ENCODE measurements at places on chromosomes 3 and 15.

GRCh38 chr3:43218156-43218555 is 68.2 kb upstream of the SNRK start:
- no peak for DNase-seq

GRCh38 chr3:157844800-157845565 is 261.2 kb downstream of the SHOX2 start:
- DNase-seq: no peak

DNA sequence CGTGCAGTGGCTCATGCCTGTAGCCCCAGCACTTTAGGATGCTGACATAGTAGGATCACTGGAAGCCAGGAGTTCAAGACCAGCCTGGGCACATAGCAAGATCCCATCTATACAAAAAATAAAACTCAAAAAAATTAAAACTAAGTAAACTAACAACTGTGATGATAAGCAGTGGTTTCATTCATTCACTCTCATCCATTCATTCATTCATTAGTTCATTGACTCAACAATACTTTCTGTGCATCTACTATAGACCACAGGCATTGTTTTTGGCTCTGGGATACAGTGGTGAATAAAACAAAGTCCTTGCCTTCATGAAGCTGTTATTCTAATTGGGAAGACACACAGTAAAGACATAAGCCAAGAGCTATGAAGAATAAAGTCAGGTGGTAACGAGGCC is 7.5 kb upstream of the TMEM212 start:
- DNase-seq: no peak

DNA sequence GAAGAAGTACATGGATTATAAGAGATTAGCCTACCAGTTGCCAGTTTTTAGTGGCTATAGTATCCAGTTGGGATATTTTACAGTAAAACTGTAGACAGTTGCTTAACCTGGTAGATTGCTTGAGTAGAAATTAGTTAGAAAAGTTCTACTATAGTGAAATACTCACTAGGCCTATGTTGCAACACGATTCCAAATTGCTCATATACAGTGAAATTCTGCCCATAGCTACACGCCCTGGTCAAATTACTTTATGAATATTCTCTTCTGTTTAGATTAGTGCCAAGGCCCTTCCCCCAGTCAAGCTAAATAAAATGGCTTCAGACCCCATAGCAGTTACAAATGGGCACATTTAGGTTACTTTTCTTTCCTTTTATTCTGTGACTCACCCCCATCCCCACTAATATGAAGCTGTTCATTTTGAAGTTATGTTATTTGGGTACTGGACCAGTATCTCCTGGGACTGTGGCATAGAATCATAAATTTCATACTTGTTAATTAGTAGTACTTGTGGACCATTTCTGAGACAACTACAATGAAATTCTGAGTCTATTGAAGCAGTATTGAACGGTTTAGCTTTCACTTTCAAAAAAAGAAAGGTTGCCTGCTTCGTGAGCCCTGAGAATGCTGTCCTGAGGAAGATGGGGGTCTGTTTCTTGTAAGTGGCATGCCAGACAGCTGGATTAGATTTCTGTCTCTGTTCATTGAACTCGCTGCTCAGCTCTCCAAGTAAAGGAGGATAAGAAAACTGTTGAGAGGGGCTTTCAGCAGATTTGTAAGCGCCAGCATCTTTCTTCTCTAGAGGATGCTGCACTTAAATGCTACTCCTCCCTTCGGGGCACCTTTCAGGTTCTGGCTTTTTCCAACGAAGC is 65.8 kb upstream of the CFAP20DC start:
- DNase-seq: no peak

DNA sequence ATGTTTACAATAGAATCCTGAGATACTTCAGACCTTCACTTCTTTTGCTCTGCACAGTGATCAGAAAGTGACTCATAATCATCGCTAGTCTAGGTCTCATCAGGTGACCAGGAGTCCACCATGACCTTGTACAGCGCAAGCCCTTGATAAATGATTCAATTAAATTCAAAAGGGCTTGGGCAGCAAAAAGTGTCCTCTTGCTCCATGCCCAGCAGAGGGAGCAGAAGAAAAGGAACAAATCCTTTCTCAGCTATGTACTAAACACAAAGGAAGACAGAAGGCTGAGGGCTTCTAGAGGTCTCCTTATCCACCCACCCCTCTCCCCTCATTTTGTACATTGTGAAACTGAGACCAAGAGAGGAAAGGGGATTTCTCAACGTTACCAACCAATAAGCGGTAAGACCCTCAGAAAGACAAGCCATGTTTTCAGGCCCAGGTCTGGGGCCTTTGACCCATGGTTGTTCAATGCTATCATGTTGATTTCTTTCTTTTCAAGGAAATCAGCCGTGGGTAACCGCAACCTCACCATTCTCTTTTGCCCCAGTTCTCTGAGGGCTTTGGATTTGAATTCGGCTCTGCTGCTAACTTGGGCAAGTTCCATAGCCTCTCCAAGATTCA is 74.8 kb downstream of the AQP9 start:
- DNase-seq: no peak

- no peak for DNase-seq
Measured at GRCh38 chr3:2099028-2099671, 484 bp downstream of the CNTN4 start.

GRCh38 chr3:5466065-5466464 is 278.6 kb downstream of the EDEM1 start:
- no peak for DNase-seq

DNA sequence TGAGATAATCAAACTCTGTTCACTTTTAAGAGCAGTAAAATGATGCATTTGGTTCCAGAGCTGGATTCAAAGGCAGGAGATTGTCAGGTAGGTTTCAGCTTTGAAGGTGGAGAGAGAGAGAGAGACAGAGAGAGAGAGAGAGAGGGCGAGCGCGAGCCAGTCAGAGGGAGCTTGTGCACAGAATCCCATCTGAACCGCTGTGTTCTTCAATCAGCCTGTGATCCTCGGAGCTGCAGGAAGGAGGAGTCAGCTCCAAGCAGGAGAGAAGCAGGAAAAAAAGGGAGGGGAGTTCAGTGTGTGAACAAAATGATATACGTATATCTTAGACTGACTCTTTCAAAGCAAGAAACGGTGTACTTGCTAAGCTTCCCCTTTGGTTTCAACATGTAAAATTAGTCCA is at the start of gene GPR149:
Gene GPR149 (minus strand): TSS at position 177 of the 400 bp plus-strand sequence. CDS start 575 bp downstream, outside the sequence.
- no peak for DNase-seq

DNA sequence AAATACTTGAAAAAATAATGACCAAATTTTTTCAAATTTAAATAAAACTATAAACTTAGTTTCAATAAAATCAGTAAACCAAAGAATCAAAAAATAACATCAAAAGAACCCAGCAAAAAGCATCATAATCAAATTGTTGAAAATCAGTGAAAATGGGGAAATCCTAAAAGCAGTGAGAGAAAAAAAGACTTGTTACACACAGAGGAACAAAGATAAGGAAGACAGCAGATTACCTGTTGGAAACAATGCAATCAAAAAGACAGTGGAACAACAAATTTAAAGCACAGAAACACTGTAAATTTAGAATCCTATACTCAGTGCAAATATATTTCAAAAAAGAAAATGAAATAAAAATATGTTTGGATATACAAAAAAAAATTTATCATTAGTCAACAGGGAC is 156.2 kb upstream of the LMCD1 start:
- DNase-seq: no peak

GRCh38 chr3:160747422-160747821 is 8.6 kb upstream of the PPM1L start:
- no peak for DNase-seq

GRCh38 chr3:105504440-105504951 is 137.8 kb downstream of the ALCAM start:
- no peak for DNase-seq

All from mucosa of gallbladder (tissue), 1 donor.